Right ventricle myocardium inferior (tissue), 1 donor: ENCODE measurements at places on chromosomes 2 and 18. TPM values are rescaled to one million over a fixed set of nuclear protein-coding genes. Genes with fewer than 3 reads are reported as not detected.

DNA sequence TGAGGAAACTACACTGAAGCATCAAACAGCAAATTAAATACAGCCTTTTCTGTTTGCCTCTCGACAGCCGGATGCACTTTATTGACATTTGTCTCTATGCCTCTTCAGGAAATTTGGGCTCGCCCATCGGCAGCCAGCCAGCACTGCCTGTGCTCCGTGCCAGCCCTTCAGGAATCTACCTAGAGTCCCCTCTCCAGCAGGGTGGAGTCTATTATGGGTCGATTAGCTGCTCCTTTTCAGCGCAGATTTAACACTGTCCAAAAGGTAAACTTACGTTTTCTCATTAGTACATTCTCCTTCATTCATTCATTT, 91.5 kb downstream of the MYCN start:
- DNase-seq: no peak

DNA sequence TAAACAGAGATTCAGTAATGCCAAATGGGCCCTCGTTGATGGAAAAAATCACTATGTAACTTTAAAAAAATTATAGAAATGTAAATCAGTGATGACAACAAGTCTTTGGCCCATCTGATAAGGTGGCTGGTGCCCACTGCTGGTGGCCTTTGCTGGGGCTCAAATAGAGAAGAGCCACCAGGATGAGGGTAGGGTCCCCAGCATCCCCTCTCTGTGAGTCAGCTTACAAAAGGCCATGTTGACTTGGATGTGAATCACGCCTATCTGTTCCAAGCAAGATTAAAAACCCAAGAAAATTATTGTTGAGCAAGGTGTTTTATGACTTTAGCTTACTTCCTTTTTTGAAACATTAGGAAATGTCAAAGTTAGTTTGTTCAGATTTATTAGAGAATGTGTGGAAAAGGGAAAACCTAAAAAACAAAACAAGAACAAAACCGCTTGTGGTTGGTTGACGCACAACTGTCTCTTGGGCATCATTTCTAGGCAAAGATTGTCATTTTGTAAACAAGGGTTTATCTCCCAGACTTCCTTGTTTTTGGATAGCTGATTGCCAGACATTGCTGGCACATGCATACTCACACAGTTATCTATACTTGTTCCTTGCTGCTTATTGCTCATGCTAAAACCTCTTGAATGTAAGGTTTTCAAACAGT, 53.7 kb upstream of the ZNF396 start:
- no peak for DNase-seq

DNA sequence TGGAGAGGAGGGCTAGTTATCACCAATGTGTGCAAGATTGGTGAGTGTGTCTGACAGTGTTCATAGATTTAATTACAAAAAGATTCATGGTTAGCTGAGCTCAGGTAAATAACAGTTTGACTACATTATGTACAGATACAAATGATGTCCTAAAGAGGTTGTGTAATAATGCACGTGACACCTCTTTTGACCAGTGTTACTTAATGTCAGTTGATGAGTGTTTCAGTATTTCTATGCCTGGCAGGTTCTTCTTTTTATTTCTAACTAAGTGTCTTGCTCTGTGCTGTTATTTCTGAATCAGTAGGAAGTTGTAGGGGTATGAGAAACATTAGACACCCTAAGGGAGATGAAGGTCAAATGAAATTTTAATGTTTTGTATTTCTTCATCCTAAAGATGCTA, 7.9 kb upstream of the INHBB start:
- no peak for DNase-seq

GRCh38 chr2:98691303-98691702, 39.6 kb downstream of the MGAT4A start:
- no peak for DNase-seq

DNA sequence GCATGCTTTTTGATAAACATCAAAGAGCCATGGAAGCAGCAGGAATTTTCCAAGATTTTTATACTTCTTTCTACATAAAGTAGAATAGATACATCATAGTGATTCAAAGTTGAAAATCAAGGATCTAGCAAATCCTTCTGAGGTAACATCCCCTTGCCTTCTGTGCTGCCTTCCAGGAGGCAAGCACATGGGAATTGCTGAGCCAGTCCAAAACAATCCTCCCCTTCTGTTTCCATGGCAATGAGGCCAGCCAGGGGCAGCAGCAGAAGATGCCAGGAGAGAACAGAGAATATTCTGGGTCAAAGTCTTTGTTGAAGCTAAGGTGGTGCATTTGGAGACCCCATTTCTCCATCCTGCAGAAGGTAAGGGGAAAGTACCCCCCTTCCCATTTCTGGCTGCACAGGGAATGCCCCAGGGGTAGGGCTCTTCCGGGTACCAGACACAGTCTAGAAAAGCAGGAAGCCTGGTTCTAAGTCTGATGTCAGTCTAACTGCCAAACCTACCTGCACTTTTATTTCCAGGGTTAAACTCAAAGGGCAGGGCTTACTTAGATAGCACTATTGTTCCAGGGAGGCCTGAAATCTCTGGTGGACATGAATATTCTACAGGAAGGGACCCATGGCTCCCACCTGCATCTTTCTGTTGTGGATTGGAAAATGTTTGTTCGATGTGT, 22.1 kb downstream of the CENPA start:
- DNase-seq: no peak

GRCh38 chr2:105521176-105521575, 122.3 kb upstream of the FHL2 start:
- no peak for DNase-seq

GRCh38 chr2:113407446-113408099, 29.9 kb upstream of the ZNG1B start:
- DNase-seq: no peak

DNA sequence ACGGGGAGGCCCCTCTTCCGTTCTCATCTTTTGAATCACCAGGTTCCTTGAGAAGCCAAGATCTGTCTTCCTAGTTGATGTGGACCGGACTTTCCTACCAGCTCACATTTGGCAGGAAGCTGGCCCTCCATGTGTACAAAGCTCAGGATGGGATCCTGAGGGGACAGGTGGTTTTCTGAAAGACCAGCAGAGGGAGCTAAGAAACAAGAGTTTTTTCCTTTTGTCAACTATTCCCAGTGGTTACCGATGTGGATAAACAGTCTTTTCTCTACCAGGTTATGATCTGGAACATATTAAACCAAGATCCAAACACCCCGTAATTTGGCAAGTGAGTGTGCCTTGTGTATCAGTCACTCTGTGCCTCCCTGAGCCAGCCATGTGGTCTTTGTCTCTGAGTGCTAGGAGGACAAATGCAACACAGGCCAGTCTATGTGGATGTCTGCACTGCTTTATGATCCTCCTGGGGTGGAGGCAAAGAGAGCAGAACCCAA, 25.1 kb upstream of the ARHGAP25 start:
- DNase-seq: no peak

DNA sequence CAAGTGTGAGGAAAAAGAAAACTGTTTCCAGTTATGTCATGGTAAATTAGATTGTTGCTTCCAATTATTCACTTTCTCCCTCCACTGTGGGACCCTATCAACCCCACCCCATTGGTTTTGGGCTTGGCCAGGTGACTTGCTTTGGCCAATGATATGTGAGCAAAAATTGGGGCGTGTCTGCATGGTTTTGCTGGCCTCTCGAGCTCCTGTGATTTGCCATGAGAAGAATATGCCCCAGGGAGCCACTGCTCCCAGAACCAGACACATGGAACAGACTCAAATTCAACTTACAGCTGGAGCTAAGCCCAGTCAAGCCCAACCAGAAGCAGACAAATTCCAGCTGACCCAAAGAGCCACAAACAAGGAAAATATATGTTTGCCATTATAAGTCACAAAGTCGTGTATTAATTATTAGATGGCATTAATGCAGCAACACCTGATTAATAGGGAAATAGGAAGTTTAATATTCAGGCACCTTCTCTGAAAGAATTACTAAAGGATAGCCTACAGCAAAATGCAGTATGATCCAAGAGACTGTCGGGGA, 248.9 kb downstream of the ANAPC1 start:
- DNase-seq: no peak

GRCh38 chr2:128300151-128301020, 18.3 kb downstream of the HS6ST1 start:
- DNase-seq: peak; percentile 57

DNA sequence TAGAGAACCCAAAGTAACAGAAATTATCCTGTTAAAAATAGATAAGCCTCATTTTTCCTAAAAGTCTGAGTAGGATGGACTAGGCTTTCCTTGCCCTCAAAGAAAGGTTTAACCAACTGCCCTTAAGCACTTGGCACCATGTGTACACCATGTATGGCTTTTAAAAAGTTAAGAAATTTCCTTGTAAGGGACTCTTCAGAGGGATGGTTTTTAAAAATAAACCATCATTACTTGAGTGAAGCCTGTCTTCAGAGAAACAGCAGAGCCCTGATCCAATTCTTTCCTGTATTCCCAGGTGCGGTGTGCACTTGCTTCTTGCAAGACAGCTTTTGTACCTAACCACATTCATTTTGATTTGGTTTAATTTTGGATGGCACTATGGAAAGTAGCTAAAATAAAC, 1.1 kb upstream of the NEMP2 start:
- no peak for DNase-seq

DNA sequence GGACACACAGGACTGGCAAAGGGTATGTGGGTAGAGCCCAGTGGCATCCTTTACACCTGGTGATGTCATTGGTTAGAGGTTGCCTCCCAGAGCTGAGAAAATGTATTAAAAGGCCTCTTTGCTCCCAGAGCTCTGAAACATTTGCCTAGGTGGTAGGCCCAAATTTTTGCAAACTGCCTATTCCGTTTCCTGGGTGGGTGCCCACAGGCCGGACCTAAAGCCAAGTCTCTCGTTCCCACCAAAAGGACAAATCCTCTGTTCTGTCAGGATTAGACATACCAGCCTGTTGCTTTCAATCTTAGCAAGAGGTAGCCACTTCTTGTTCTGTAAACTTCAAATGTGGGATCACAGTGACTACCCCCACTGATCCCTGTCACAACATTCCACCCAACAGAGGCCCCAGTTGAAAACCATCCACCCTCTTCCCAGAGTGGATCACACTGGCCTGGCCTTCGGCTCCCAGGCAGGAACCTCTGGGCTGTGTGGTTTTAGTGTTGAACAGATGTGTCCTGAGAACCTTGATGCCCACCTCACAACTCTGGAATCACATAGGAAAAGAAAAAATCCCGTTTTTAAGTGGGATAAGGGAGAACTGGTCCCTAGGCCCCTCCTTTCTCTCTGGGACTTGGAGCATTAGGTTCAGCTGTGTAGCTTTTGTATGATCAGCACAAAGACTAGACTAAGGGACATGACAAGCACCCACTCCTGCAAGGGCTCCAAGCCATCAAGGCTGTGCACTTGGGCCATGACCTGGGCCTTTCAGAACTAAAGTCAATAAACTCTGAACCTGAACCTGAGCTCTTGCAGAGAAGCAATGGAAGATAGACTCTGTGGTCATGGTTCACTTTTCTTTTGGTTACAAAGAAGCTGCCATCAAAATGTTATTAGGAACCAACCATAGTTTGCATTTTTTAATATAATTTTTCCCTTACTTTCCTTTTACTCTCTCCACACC, 211.3 kb downstream of the CYP26B1 start:
- peak; percentile 21 for DNase-seq

DNA sequence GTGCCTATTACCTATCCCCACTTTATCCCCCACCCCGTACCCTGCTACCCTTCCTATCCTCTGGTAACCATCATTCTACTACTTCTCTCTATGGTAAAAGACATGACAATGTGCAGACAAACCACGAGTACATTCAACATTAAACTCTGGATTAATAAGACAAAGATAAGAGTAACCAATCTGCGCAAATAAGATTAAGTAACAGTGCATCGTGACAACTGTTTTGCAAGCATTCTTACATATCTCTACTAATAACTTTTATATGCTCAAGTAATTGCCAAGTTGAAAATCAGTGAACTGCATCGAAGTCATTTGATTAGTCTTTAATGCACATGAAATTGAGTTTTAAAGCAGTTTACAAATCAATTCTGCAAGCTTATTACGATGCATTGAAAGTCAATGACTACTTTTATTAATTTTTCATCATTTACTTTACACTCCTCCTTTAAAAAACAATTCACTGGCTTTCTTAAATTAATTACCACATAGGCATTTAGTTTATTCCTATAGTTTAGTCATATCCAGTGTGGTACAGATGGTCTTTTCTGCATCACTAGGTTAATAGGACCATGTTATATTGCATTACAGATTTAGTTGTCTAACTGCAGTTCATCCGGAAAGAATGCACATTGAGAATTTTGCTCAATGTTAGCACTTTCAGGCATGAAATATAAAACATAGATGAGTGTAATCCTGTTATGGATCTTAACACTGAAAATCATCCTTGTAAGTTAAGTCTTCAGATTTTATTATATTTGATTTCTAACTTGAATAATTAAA, 178.1 kb downstream of the GCA start:
- DNase-seq: no peak

DNA sequence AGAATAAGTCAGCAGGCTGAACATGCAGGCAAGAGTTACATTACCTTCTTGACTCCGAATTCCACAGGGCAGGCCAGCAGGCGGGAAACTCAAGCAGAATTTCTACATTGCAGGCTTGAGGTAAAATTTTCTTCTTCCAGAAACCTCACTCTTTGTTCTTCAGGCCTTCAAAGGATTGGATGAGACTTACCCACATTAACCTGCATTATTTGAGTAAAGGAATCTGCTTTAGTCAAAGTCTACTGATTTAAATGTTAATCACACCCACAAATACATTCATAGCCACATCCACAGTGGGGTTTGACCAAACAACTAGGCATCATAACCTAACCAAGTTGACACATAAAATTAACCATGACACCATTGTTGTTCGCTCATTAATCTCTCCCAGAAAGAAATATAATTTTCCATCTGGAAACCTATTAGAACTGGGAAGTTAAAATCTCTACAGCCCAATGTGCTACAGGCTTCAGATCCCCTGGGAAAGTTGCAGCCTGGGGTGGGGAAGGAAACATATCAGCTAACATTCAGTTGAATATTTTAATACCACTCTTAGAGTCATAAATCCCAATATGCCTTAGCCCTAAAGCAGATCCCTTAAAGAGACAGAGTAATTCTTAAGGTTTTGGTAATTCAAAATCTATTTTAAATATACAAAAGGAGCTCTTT, 468.2 kb upstream of the TNP1 start:
- DNase-seq: no peak

DNA sequence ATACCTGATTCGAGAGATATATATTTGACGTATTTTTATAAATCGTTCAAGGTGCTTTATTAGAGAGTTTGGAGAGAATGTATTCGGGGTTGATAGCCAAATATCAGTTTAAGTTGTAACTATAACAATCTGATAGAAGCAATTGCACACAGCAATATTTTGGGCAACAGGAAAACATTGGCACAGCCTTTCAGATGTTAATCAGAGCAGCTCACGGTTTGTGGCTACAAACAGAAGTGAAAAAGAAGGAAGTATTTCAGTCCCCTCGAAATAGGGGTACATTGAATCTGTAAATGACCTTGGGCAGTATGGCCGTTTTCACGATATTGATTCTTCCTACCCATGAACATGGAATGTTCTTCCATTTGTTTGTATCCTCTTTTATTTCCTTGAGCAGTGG, 20.6 kb downstream of the SERPINB10 start:
- DNase-seq: no peak

Gene SERPINB10
- total RNA-seq: not detected

Gene FSHR
- total RNA-seq: 0.14 TPM

Gene GPC1
- total RNA-seq: 182 TPM

Gene FER1L5
- not detected for total RNA-seq

Gene SLC4A5
- 1.1 TPM for total RNA-seq

Gene ANO7
- 0.81 TPM for total RNA-seq

Gene IL1A
- not detected for total RNA-seq

Gene DSG4
- not detected for total RNA-seq

Gene AMMECR1L
- 10.5 TPM for total RNA-seq

Gene IL36B
- not detected for total RNA-seq
